ENCODE measurements at places on chromosomes 2 and 18.

GRCh38 chr2:119311371-119311770, 55.3 kb downstream of the C2orf76 start:
- DNase-seq = no peak

DNA sequence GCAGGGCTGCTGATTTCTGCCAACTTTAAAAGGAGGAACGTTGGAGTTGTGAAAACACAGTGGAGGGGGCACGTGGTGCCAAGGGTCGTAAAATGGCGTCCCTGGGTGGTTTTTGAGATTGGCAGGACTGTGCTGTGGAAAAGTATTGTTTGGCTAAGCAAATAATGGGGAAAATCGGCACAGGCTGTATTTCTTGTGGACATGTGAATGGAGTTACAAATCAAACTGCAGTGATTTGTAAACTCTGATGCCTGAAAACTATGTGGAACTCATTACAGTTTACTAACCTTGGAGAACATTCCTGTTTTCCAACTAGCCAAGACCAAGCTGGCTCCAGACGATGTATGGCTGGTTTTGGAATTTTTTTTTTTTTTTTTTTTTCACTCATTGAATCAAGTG, 68.7 kb downstream of the KCTD1 start:
- no peak for DNase-seq

DNA sequence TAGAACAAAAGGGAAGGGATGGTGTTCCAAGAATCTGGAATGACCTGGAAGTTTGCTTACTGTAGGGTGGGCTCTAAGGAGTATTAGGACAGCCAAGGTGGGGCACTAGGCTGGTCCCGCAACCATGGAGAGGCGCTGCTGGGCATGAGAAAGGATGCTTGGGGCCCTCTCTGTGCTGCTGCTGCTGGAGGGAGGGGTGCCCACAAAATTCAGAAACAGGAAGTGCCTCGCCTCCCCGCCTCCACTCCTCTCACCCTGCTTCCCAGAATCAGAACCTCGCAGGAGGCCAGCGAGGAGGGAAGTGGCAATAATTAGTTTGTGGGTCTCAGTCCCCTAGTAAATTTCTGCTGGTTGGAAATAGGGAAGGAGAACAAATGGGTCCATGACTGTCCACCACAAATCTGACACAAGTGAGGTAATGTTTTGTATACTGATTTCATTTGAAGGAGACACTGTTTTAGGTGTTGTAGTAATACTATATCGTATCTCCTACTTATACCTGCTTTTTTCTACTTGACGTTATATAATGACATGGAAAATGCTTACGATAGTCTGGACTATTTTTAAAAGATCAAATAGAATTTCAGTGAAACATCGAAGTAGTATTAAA, 7.9 kb upstream of the PDCL3 start:
- no peak for DNase-seq

- DNase-seq = no peak
Measured at GRCh38 chr18:60664736-60665135, 292.2 kb upstream of the MC4R start.

GRCh38 chr2:233489666-233490065, 76.9 kb downstream of the USP40 start:
- no peak for DNase-seq

- no peak for DNase-seq
Measured at GRCh38 chr2:64637931-64638330, 15.8 kb downstream of the SERTAD2 start.

GRCh38 chr2:228600265-228600664, 418.8 kb upstream of the SPHKAP start:
- DNase-seq = no peak

DNA sequence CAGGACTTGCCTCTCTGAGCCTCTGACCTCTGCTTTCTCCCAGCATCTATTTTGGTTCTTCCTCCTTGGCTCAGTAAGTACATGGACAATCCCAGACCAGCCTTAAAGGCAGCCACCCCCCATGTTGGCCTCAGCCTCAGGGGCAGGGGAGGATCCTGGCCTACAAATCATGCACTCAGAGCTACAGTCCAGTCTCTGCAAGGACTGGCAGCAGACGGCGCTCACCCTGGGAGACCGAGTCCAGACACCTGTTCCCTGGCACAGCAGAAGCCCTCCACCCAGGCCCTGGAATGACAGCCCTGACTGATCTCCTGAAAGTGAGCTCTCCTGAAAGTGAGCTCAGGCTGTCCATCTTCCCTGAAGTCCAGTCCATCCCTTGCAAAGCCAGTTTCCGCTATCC, 25.7 kb upstream of the PTPN4 start:
- no peak for DNase-seq

GRCh38 chr18:6576718-6577375, 152.7 kb upstream of the ARHGAP28 start:
- DNase-seq = no peak

DNA sequence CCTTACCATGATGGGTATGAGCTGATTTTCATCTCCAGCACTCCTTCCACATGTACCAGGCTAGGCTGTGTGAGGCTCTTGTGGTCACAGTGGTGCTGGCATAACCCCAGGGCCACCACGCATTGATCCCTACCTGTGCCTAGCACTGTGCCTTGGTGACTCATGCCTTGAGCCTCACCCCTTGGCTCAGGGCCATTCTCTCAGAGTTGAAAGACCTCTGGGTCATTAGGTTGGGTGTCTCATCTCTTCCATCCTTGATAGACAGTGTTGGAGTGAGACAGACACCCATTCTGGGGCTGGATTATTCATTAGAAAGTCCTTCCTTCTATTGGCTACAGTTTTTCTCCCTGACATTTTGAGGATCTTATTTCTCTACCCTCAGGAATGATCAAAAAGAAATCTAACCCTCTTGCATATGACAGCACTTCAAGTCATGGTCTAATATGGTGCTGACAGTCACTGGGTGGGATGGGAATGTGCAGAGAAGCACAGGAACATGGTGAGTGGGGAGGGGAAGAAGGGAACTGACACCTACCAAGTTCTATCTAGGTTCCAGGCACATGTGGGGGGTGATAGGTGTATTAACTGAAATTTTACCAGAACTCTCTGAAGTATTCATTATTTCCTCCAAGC, 41.3 kb downstream of the DYSF start:
- DNase-seq = no peak

DNA sequence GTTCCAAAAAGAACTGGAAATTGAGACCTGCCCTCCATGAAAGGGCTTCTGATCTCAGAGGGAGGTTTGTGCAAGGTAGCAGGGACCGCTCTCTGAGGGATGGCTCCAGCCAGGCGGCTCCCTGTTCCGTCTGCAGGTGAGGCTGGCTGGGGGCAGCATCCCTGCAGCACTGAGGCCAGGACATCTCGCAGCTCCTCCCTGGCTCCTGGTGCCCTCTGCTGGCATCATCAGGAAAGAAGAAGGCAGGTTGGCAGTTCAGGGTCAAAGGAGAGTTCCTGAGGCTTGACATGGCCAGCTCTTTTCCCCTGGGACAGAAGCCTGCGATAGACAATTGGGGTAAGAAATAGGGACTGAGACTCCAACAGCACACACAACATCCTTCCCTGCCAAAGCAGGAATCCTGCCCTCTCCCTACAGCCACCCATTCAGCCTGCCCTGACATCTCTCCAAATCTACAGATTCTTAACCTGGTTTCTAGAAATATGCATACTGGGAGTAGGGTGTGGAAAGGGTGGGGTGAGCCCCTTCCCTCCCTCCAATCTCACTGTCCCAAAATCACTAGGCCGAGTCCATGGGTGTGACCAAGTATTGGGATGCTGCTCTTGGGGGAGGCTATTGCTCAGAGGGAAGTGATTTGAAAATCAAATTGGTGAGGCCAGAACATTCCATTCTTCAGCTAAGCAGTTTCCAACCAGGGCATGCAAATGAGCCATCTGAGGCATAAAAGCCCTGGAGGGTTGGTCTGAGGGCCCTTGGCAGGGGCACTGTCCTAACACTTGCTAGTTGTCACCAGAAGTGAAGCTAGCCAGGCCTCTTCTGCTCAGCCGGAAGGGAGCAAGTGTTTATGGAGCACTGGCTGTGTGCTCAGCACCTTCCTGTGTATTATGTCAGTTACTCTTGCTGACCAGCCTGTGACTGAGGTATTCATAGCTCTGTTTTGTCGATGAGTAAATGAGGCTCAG, 185.4 kb downstream of the TFCP2L1 start:
- DNase-seq = peak; percentile 41

GRCh38 chr2:158687315-158687714, 107.8 kb upstream of the DAPL1 start:
- DNase-seq = no peak

- DNase-seq = no peak
Measured at GRCh38 chr18:37426586-37426985, 139.0 kb downstream of the CELF4 start.

DNA sequence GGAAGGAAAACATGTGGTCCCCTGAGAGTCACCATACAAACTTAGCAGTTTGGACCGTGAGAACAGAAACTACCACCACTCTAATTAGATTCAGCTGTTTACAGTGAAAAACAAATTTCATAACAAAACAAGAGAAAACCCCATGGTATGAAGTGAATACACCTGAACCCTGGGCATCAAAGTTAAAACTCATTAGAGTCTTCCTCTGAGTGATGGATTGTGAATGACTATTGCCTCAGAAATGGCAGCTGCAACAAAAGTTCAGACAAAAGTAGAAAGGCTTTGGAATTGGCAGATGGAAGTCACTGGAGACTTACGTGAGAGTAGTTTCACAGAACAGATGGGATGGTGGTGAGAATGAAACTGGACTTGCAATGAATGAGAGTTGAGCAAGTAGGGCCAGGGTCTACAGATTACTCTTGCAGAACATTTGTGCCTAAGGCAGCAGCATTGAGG, 98.0 kb downstream of the AAK1 start:
- DNase-seq = no peak

DNA sequence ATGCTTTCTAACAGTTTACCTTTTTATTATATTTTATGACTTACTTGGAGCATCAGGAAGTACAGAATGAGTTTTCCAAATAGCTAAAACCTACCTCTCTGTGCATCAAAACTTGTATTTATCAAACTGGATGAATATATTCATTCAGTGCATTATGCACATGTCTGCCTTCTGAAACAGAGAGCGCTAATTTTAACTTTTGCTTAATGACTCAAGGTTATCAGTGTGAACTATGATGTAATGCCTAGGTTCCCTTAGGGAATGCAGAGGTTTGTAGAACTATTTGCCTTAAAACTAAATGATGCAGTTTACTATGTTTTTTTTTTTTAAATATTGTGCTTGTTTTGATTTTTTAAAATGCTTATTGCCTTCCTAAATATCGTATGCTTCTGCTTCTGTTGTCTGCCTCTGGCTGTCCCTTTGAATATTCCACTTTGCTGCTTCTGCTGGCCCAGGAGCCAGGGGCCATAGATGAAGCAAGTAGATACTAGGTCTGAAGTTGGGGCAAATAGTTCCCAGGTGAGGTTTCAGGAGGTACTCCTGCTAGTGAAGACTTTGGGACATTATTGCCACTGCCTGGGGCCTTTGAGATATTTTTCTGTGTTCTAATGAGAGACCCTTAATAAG, 16.5 kb downstream of the TMEM178A start:
- no peak for DNase-seq

DNA sequence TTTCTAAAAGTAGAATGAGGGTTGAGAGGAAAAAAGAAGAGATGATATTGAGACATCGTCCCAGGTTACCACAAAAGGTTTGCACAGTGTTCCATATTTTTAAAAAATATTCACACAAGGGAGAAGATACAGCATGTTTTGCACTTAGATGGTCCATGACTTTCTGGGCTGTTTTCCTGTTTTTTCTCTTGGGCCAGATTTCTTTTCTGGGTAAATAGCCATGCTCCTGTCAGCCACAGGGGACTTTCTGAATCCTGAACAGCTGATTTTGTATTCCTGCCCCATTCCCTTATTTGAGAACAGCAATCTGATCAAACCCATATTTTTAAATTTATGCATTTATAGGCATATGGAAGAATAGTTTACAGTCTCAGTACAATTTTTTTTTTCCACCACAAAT, 185.9 kb upstream of the NRP2 start:
- DNase-seq = no peak

GRCh38 chr2:48711343-48711742, 44.2 kb downstream of the LHCGR start:
- no peak for DNase-seq

- no peak for DNase-seq
Measured at GRCh38 chr2:119590873-119591272, 46.6 kb downstream of the CFAP221 start.

DNA sequence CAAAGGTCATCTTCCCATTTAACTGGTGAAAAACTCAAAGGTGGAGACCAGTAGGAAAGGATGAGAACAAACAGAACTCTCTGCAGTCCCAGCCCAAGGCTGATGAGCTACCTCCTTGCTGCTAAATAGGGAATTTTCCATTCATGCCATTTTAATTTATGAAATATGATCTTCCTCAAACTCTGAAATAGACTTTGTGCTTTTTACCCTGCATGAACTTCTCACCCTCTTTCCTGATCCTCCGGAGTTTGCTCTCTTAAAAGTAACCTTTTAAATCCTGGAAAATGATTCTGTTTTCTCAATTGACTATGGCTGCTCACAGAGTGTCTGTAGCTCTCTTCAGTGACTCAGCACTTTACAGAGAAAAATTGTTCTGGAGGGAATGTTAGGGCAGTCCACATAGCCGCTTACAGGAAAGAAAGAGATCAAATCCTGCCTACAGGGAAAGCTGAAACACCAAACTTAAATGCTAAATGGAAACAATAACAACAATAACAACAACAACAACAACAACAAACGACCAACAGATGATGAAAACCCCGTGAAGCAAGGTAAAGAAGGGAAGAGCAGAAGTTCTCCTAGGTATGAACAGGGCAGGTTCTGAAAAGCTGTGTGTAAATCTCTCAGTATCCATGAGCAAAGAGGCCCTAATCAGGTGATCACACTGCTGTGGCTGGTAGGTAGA, 79.8 kb upstream of the SESTD1 start:
- DNase-seq = no peak

GRCh38 chr2:71759060-71759459, 305.7 kb downstream of the DYSF start:
- DNase-seq = no peak

GRCh38 chr2:186913870-186914269, 64.9 kb upstream of the ZSWIM2 start:
- DNase-seq = no peak

DNA sequence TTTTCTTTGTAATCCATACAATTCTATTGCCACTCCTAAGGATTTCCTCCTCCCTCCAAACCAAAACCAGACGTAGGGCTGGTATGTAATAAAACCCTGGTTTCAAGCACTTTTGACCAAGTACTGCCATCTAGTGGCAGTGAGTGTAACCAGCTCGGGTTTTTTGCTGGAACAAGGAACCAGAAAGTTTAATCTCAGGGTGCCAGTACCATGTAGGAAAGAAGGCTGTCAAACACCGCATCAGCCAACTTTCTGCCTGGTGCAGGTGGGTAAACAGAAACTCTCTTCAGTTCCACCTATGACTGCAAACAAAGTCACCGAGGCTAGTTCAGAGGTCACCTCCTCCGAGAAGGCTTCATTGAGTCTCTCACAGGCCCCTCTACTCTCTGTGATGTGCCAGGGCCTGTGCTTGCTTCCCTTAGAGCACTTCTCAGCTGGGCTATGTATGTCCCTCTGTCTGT, 10.2 kb upstream of the THNSL2 start:
- DNase-seq = peak; percentile 58

Data from endothelial cell (in vitro differentiated cells).